ENCODE measurements at places on chromosomes 2 and 18. TPM values are rescaled to one million over a fixed set of nuclear protein-coding genes. Genes with fewer than 3 reads are reported as not detected.

The FOXD4L1 gene
- total RNA-seq = not detected

The B3GNT7 gene
- not detected for total RNA-seq

The RGPD3 gene
- not detected for total RNA-seq

The EIF2B4 gene
- total RNA-seq = 23.8 TPM

The SGO2 gene
- 10.8 TPM for total RNA-seq

The G6PC2 gene
- total RNA-seq = not detected

The SP9 gene
- 0.10 TPM for total RNA-seq

The RBM45 gene
- total RNA-seq = 17.8 TPM

The CDCA7 gene
- total RNA-seq = 31.9 TPM

The STON1 gene
- 6.1 TPM for total RNA-seq

The MARCHF7 gene
- total RNA-seq = 68.2 TPM

The RBMS1 gene
- total RNA-seq = 39.0 TPM

The SLC40A1 gene
- total RNA-seq = 2.2 TPM

The RFTN2 gene
- 1.5 TPM for total RNA-seq

The SIX2 gene
- total RNA-seq = 0.06 TPM

The SLC14A1 gene
- total RNA-seq = 276 TPM

The TOGARAM2 gene
- total RNA-seq = not detected

The DPP10 gene
- 0.64 TPM for total RNA-seq

The CIAO1 gene
- total RNA-seq = 96.1 TPM

The TANC1 gene
- total RNA-seq = 14.6 TPM
